ENCODE measurements at places on chromosomes 2 and 18. TPM values are rescaled to one million over a fixed set of nuclear protein-coding genes. Genes with fewer than 3 reads are reported as not detected.

RBMS1 gene
- 68.6 TPM for total RNA-seq

GRCh38 chr2:177275743-177276055 lies 11.2 kb upstream of the NFE2L2 start:
- no peak for DNase-seq

- DNase-seq = no peak
Observed at GRCh38 chr2:128145651-128146050, 54.7 kb downstream of the UGGT1 start.

GRCh38 chr2:569681-570080 lies 107.5 kb downstream of the TMEM18 start:
- no peak for DNase-seq

DNA sequence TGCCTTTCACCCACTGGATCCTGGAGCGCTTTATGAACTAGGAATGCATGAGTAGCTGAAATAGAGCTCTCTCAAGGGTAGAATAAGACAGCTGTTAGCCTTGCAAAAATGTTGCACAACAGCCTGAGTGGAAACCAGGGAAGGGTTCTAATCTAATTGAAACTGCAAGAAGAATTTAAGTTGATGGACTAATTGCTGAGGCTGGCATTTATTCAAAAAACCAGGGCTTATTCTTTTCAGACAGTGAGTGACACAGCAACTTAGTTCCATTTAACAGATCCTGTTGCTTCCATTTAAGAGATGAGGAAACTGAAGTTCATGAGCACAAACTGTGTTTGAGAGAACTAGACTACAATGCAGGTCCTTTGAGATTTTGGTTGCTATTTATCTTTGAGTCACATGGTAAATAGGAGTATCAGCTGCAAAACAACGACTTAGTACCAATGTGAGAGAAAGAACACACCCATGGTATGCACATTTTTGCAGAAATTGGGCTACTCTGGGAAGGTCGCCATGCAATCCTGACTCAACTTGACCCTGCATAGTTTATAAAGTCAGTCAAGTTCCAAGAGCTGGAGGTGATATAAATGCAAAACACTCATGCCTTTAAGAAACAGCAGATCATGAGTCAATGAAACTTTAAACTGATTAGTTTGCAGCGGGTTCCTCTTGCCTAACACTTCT lies 76.4 kb upstream of the PARD3B start:
- DNase-seq = no peak

GRB14 gene
- 0.10 TPM for total RNA-seq

- DNase-seq = no peak
Observed at GRCh38 chr18:59659508-59660170, 37.6 kb downstream of the CCBE1 start.

STK17B gene
- total RNA-seq = 19.5 TPM

SIX3 gene
- not detected for total RNA-seq

STAM2 gene
- total RNA-seq = 44.2 TPM

UGT1A7 gene
- not detected for total RNA-seq

Measured in A172 (cell line).